ENCODE measurements at places on chromosomes 5 and 9.

GRCh38 chr9:116096046-116096445, 57.5 kb upstream of the PAPPA start:
- DNase-seq: no peak

DNA sequence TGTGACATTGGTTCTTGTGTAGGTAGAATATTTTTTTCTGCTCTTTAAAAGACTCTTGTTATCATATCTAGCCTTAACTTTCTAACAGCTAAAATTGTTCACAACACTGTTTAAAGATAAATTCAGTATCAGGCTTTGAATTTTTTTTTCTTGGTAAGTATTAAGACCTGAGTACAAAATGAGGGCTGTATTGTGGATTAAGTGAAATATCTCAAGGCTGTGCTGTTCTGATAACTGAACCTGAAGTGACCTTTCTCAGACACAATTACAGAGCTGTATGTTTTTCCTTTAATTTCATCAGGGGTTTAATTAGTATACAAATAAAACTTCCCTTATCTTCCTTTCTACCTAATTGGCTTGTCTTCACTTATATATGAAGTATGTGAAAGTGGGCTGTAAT, 290.5 kb downstream of the CCDC171 start:
- no peak for DNase-seq

DNA sequence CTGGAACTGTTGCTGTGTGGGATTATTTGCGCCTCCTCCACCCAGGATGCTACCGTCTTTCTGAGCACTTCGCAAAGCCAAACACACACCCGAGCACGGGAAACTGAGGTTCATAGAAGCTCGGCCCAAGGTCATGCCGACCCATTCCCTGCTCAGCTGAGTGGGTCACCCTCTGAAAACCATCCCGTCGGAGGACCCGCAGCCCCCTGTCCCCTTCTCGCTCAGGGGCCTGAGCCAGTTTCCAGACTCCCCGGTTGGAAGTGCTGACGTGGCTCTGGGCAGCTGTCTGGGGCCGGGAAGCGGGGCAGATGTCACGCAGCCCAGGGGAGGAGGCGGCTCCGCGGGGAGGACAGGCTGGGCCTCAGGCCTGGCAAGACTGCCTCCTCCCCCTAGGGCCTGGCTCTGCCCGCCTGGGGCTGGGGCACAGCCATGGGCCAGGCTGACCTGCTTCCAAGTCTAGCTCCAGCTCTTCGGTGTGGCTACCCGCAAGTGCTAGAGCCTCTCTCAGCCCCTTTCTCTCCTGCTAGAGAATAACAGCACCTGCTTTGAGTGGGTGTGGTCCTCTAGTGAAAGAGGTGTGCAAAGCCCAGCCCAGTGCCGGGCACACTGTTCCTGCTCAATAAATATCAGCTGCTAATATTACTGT, 9.9 kb upstream of the CXXC5 start:
- DNase-seq: peak; percentile 80

- DNase-seq: no peak
Measured at GRCh38 chr5:172719211-172719610, 51.8 kb downstream of the DUSP1 start.

DNA sequence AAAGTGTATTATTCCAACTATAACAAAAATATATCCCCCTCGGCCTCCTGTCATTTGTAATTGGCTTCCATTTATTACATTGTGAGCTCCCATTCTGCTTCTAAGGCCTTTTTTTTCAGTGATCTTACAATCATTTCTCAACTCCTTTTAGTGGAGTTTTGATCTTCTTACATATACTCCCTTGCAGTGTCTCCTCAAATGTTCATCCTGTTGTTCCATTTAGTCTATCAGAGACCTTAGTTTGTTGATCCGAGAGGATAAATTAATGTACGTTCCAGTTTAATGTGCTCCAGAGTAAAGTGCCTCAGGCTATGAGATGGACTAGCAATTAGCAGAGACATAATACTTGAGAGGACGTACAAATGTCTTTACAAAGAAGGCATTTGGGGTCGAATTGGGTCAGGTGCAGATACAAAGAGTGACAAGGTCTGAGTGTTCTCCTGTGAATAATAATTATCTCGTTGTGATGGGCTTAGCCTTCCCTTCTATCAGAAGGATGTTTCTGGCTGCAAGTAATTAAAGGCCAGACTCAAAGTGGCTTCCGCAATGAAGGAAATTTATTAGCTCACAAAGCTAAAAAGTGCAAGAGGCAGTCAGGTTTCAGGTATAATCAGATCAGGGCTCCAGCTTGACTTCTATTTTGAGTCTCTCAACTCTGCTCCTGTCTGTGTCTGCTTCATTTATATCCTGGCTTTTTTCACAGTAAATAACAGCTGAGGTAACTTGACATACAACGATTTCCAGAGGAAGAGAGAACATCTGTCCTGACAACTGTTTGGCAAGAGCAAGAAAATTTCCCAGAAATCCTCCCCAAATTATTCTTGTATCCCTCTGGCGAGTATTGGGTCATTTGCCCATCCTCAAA, 30.1 kb downstream of the ARRDC3 start:
- DNase-seq: no peak

- DNase-seq: no peak
Measured at GRCh38 chr9:134214766-134215419, 50.5 kb upstream of the RNU6ATAC start.

DNA sequence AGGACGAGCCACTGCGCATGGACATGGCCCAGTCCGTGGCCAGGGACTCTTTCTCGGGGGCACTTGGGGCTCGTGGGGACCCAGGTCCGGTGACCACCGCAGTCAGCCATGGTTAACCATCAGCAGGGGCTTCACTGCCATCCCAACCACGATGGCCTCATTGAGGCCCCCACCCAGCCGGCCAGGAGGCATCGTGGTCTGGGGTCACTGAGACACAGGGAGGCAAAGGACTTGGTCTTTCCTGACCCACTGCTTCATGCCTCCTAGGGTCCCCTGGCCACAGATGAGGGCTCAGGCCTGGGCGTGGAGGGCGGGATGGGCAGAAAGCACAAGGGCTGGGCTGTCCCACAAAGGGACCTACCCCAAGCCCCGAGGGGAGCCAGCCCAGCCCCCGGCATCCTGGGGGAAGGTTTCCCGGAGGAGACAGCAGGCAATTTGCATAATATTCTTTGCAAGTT, 6.6 kb downstream of the NACC2 start:
- no peak for DNase-seq

- DNase-seq: no peak
Measured at GRCh38 chr9:9478741-9479140, 1134.1 kb downstream of the PTPRD start.

- DNase-seq: no peak
Measured at GRCh38 chr5:140109018-140109758, 4.7 kb upstream of the PURA start.

GRCh38 chr5:17356551-17356950, 139.1 kb downstream of the BASP1 start:
- no peak for DNase-seq

GRCh38 chr5:122327110-122327509, 15.1 kb downstream of the SNCAIP start:
- peak; percentile 43 for DNase-seq

DNA sequence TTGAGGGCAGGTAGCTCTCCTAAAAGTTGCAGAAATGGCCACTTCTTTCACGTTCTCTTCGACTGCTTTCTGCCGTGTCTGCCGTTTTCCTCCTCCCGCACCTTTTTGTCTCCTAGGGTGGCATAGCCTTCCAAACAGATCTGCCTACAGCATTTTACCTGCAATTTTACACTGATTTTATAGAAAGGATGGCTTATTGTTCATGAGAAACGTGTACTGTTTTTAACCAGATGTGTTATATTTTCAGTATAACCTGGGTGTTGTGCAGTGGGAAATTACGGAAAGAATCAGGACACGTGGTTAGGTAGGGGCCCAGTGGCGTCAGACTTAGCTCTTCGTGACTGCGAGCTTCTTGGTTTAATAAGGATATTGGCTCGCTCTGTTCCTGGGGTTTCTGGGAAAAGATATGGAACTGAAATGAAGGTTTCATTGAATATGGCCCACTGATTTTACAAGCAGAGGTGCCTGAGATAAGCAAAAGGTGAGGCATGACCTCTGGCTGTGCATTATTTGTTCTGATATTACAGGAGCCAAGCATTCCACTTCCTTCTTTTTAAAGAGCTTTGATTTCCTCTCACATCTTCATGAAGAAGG, 43.7 kb upstream of the PRSS3 start:
- no peak for DNase-seq

GRCh38 chr5:151496041-151496484, 48.7 kb downstream of the SLC36A1 start:
- DNase-seq: no peak

DNA sequence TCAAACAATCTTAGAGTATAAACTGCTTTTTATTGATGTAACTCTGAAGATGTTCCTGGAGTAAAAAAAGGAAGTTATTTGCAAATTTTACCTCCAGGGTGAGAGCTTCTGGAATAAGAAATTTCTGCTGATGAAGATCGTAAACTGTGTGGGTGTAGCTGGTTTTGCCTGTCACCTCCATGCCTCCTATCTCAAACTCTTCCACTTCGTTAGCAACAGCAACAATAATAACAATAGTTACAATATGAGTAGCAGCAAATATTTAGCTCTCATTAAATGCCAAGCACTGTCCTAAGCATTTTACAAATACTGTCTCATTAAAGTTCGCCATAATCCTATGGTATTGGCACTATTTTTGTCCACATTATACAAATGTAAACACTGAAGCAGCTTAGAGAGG, 57.9 kb downstream of the GCNT1 start:
- DNase-seq: no peak

GRCh38 chr5:52469420-52469819, 318.3 kb upstream of the ITGA1 start:
- no peak for DNase-seq

DNA sequence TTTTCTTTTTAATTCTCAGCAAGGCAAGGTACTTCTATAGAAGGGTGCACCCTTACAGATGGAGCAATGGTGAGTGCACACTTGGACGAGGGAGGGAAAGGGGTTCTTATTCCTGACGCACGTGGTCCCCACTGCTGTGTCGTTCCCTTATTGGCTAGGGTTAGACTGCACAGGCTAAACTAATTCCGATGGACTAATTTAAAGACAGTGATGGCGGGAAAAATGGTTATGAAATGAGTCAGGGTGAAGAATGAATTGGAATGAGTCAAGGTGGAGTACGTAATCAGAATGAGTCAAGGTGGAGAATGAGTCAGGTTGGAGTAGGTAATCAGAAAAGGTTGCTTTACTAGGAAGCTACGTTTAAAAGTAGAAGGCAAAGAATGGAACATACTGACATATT, 2.1 kb upstream of the HMGCS1 start:
- DNase-seq: no peak

DNA sequence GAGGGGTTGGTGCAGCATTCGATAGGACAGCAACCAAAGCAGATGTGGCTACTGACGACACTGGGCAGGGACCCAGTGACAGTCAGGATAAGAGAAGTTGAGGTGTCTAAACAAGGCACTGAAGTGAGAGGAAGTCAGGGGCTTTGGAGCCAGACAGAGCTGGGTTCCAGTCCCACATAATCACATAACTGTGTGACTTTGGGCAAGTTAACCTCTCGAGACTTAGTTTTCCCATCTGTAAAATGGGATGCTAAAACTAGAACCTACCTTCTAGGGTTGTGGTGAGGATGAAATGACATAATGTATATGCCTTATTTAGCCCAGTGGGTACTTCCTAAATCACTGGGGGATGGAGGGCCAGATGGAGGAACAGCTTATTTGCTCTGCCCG, 3.1 kb downstream of the ANGPTL2 start:
- DNase-seq: no peak

DNA sequence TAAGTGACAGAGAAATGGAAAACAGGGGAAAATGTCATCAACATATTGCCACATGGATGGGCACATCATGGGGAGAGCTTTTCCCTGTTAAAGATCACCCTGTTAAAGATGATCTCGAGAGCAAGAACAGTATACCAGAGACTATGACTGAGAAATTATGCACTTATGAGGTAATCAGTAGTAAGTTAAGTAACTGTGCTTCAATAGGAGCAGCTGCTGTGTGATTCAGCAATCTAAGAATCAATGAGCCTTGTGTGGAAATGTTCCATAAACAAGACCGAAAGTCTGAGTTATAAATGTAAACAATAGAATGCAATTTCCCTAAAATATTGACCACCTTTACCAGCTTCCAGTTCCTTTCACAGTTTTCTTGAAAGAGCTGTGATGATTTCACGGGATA, 582.3 kb downstream of the CAAP1 start:
- no peak for DNase-seq

GRCh38 chr9:133591985-133592384, 17.2 kb downstream of the FAM163B start:
- DNase-seq: no peak

GRCh38 chr9:87250205-87250604, 247.5 kb upstream of the DAPK1 start:
- DNase-seq: no peak

GRCh38 chr5:29963956-29964355, 1229.5 kb upstream of the CDH6 start:
- DNase-seq: no peak

GRCh38 chr5:14854799-14855198, 16.8 kb downstream of the ANKH start:
- DNase-seq: no peak

DNA sequence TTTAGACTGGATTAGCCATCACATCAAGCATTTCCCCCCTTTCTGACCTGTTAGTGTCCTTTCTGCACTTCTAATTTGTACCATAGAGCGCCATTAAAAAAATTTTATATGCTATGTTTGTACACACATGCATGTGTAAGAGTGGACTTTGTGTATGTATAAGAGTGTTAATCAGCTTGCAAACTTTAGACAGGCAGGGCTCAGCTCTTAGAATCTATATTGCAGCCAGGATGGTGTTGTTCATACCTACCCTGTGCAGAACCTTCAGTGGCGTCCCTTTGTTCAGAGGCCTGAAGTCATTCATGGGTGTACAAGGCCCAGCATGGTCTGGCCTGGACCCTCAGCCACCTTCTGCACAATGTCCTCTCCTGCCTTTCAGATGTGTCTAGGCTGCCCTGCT, 19.7 kb downstream of the ZSWIM6 start:
- no peak for DNase-seq

DNA sequence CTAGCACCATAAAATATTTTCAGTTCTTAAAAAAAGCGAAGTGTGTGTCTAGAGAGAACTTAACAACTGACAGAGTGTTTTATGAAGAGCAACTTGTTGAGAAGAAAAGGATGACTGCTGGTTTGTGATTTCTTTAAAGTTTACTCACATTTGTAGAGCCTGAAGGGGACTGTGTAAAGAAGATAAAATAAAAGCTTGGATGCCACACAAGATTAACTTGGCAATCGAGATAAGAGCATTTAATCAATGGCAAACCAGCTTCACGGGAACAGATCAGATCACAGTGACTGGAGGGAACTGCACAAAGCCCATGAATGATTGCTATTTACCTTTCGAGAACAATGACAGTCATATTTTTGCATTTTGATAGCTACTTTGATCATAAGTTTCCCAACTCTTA, 2013.1 kb upstream of the CDH9 start:
- DNase-seq: no peak

DNA sequence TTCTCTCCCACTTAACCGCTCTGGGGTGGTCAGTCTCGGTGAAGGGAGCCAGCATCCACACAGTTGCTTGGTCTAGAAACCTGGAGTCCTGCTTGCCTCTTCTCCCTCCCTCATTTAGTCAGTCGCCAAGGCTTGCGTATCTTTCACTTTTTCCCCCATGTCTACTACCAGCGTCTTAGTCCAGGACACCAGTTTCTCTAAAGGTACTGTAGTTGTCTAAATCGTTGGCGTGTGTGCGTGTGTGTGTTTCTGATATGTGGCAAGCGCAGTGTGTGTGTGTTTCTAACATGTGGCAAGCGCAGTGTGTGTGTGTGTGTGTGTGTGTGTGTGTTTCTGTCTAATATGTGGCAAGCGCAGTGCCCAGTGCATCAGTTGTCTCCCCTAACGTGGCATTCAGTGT, 641 bp downstream of the ATP6V1G1 start:
- no peak for DNase-seq

GRCh38 chr5:130135506-130135905, 231.2 kb downstream of the CHSY3 start:
- DNase-seq: no peak
